ENCODE measurements at places on chromosomes 2 and 18. TPM values are rescaled to one million over a fixed set of nuclear protein-coding genes. Genes with fewer than 3 reads are reported as not detected.

The MSTN gene
- total RNA-seq: 5.8 TPM

DNA sequence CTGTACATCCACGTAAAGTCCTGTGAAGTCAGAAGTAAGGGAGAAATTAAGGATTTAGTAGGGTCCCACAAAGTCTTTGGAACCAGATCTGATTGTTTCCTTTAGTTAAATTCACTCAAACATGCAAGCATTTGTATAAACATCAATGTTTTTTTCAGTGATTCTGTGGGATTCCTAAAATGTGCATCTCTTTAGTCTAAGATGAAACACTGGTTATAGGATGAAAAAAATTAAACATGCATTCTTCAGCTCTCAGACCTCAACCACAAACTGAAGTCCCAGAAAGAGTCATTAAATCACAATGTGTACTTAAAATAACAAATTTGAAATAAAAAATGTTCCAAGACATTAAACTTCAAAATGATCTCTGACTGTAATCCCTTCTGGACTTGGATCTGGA, 76.5 kb upstream of the APCDD1 start:
- no peak for DNase-seq

- no peak for DNase-seq
Measured at GRCh38 chr2:134035605-134036370, 218.1 kb upstream of the MGAT5 start.

The WDR7 gene
- 70.8 TPM for total RNA-seq

- DNase-seq: no peak
Measured at GRCh38 chr2:151905963-151906632, 77.9 kb upstream of the ARL5A start.

DNA sequence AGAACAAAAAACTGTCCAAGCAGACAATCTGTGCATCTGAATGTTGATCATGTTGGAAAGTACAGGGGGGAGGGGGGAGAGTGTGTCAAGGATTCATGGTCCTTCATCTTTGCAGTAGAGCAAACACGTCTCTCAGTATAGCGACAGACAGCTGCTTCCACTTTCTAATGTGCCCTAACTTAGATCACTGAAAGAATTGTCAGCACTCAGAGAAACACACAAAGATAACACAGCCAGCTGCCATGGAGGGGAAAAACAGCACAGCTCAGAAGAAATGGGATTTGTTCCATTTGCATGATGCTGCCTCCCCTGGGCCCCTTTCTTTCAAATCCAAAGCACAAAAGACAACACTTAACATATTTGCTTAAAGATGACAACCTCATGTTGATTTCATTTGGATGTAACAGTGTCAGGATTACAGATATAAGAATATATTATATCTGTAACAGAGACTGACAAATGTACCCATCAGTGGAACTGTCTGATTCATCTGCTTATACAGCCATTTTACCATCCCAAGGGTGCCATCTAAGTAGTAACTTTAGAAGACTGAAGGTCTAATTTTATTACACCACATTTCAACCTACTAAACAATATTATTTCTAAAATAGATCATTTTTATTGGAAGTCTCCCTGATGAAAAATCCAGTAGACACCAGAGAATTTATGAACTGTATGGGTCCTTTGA, 17.7 kb downstream of the FIGN start:
- no peak for DNase-seq

GRCh38 chr2:176392249-176392648, 123.0 kb downstream of the MTX2 start:
- peak; percentile 15 for DNase-seq

- no peak for DNase-seq
Measured at GRCh38 chr2:239289545-239289944, 111.3 kb downstream of the HDAC4 start.

- no peak for DNase-seq
Measured at GRCh38 chr2:197604117-197604860, 71.1 kb downstream of the RFTN2 start.
